ENCODE measurements at places on chromosomes 7 and 10.

GRCh38 chr7:134317434-134317833 is 704 bp upstream of the SLC35B4 start:
- DNase-seq: no peak

DNA sequence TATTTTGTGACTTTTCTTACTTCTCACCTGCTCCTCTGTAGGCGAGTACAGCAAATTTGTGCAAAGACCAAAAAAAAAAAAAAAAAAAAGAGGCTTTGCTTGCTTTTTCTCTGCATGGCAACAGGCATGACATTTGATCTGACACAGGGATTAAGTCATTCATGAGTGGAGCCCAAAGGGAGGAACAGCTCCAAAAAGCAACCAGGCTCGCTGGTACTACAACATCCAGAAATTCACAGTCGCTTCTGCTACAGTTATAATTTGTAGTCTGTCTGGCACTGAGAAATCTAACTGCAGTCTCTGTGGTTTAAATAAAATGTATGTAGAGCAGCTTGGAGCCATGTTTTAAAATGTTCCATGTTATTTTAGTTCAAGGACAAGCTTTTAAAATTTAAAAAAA is 31.7 kb downstream of the MKX start:
- DNase-seq: no peak

- no peak for DNase-seq
Observed at GRCh38 chr7:124781418-124781817, 15.8 kb upstream of the GPR37 start.

- no peak for DNase-seq
Observed at GRCh38 chr7:136709876-136710275, 158.6 kb upstream of the CHRM2 start.

GRCh38 chr7:86991771-86992191 is 67.7 kb downstream of the ELAPOR2 start:
- DNase-seq: no peak

DNA sequence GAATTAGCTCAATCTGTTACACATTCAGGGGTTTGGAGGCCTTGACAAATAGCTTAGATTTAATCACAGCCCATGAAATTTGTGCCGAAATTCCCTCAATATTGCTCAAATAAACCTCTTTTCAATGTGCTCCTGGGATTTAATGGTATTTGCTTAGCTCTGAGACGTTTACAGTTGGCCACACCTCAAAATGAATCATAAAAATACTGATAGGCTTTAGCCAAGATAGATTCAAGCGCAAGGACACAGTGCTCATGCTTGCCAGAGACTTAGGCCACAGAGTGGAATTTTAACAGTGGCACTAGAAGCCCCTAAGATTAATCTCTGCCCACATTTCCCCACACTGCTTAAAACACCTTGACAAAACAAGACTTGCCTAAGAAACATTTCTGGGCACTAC is 2.3 kb upstream of the SEMA3C start:
- DNase-seq: no peak

GRCh38 chr10:86533328-86533727 is 11.7 kb upstream of the WAPL start:
- no peak for DNase-seq

GRCh38 chr10:83701799-83702198 is 437.5 kb upstream of the GHITM start:
- DNase-seq: no peak

DNA sequence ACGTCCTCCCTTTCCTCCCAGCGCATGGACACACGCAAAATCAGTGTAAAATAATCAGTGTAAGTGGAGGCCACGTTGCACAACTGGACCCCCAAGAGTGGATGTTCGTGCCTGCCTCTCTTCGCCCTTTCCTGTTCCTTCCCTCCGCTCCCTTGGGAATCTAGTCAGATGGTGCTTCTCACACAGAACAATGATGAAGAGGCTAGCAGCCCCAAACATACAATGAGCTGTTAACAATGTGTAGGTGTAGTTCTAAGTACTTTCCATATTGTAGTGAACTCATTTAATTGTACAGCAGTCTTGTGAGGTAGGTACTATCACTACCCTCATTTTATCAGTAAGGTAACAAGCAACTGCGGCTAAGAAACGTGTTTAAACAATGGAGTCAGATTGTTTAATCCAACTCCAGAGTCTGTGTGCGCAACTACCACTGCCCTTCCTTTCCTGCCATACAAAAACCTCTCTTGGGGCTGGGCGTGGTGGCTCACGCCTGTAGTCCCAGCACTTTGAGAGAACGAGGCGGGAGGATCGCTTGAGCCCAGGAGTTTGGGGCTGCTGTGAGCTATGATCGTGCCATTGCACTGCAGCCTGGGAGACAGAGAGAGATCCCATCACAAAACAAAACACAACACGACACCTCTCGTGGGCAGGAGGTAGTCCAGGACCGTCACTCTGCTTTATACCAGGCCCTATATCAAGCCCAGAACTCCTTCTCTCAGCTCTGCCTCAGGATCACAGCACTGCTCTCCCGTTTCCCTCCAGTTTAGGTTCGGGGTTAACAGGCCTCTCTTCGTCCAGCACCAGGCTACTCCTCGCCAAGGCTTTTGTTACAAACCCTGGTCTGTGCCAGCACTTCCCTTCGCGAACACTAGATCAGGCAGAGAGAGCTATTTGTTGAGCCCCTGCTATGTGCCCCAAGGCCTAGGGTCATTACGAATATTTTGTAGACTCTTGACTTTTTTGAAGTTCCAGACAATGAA is 1.1 kb downstream of the FKBP9 start:
- DNase-seq: peak; percentile 62

- DNase-seq: no peak
Observed at GRCh38 chr10:92076722-92077121, 153.2 kb downstream of the BTAF1 start.

GRCh38 chr7:156772725-156773124 is 120.3 kb downstream of the LMBR1 start:
- no peak for DNase-seq

- no peak for DNase-seq
Observed at GRCh38 chr7:82445271-82445670, 1.7 kb upstream of the CACNA2D1 start.

All from brain pericyte (primary cell).